T-cell (primary cell): ENCODE measurements at places on chromosomes 1 and 21. TPM values are rescaled to one million over a fixed set of nuclear protein-coding genes. Genes with fewer than 3 reads are reported as not detected.

The LMOD1 gene
- 0.29 TPM for total RNA-seq

The REN gene
- not detected for total RNA-seq

The NOTCH2NLA gene
- 56.6 TPM for total RNA-seq

The NTNG1 gene
- not detected for total RNA-seq

The PTPN22 gene
- 45.9 TPM for total RNA-seq

The MAP10 gene
- total RNA-seq, result 1.5 TPM

The SNRPE gene
- 50.6 TPM for total RNA-seq

The RHD gene
- 0.13 TPM for total RNA-seq

DNA sequence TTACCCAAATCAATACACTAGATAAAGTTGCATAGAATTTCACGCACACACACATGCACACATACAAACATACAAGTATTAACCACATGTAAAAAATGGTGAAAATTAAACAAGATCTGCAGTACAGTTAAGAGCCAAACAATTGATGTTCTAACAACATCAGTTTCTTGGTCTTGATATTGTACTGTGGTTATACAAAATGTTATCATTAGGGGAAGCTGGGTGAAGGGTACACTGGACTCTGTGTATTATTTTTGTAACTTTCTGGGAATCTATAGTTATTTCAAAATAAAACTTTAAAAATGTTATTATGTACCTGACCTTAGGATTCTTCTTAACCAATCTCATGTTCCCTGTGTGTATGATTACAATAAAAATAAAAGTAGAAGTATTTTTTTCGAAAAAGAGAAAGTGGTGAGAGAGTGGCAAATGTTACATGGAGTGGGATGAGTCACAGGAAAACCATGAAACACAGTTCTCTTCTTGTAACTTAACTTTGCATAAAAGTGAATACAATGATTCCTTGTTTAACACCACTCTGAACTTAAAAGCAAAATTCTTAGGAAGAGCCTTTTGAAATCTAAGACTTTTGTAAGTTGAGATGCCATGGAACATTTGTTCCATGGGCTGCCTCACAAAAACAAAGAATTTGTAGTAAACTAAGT lies 101.6 kb upstream of the RUNX1 start:
- no peak for DNase-seq
- H3K4me3 ChIP-seq, result no peak overlapping the region
- no peaks in the 10 kb centered on the region for H3K27me3 ChIP-seq
- H3K27ac ChIP-seq, result no peak overlapping the region

DNA sequence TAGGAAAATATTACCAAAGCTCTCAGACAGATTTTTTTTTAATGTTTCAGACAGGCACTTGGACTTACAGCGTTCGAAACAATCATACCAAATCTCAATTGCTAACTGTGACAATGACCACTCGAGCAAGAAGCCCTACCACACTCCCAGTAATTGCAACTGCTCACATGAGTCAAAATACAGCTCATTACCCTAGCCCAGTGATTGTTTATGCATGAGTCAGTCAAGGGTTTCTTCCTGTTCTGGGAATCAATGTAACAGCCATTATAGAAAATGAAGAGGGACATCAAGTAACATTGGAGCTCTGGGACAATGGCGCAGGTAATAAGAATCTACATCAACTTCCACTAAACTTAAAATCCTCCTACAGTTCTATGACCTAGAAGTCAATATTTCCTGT lies 56.1 kb upstream of the SH3GLB1 start:
- H3K4me3 ChIP-seq, result no peak overlapping the region
- DNase-seq, result no peak
- no peaks in the 10 kb centered on the region for H3K4me1 ChIP-seq
- H3K27me3 ChIP-seq, result peaks cover 3% of the 10 kb centered on the region

DNA sequence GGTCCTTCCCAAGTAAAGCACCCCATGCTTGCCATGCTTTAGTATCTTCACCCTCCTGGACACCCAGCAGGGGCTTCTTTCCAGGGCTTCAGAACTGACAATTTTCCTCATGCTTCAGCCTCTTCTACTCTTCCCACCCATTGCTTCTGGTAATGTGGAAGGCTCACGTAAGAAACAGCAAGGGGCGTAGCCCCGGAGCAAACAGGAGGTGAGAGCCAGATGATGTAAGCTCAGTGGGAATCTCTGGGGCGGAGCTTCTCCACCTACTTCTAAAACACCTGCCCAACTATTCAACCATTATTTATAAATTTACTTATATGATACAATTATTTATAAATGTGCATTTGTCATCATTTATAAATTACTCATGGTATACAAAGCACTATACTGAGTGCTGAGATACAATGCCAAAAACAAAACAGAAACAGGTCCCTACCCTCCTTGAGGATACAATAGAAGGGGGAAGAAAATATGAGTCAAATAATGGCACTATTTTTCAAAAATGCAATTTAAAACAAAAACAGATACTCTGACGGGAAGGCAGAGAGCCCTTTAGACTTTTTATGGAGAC lies 140.1 kb upstream of the CAMK1G start:
- H3K36me3 ChIP-seq, result no peaks in the 10 kb centered on the region
- H3K27me3 ChIP-seq, result no peaks in the 10 kb centered on the region
- H3K4me3 ChIP-seq, result no peak overlapping the region
- DNase-seq, result no peak

DNA sequence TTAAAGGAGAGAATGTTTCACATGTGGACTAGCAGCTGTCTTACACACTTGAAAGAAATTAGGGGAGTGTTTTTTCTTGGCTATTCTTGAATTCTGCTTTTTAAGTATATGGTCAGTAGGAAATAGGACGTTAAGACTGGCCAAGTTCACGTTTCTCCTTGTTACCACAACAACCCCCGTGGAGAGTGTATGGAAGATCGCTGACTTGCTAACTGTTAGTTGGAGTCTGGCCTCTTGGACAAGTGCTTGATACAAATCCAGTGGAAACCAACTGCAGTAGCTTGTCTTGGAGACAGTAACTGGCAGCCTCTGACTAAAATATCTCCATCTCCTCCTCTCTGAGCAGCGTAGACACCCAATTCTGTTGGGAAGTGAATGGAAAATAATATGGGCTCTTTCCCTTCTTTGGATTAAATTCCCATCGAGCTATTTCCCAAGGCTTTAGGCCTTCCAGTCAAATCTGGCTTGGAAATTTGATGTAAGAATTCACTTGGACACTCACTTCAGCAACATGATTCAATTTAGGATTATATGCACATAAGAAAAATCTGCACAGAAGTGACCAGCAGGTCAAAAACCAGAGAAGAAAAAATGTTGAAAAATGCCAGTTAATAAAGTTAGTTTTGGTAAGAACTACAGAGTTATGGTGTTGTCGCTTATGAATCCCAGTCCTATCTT lies 3.6 kb upstream of the NFIA start:
- H3K36me3 ChIP-seq, result no peaks in the 10 kb centered on the region
- peaks cover 33% of the 10 kb centered on the region for H3K4me1 ChIP-seq
- H3K27ac ChIP-seq, result peak overlapping the region; percentile 91
- H3K27me3 ChIP-seq, result peaks cover 7% of the 10 kb centered on the region
- no peak for DNase-seq

GRCh38 chr1:110068646-110069403 lies 1.6 kb downstream of the ALX3 start:
- H3K27me3 ChIP-seq, result peaks cover 74% of the 10 kb centered on the region
- H3K36me3 ChIP-seq, result no peaks in the 10 kb centered on the region
- DNase-seq, result peak; percentile 46
- H3K4me1 ChIP-seq, result peaks cover 30% of the 10 kb centered on the region
- H3K27ac ChIP-seq, result no peak overlapping the region

DNA sequence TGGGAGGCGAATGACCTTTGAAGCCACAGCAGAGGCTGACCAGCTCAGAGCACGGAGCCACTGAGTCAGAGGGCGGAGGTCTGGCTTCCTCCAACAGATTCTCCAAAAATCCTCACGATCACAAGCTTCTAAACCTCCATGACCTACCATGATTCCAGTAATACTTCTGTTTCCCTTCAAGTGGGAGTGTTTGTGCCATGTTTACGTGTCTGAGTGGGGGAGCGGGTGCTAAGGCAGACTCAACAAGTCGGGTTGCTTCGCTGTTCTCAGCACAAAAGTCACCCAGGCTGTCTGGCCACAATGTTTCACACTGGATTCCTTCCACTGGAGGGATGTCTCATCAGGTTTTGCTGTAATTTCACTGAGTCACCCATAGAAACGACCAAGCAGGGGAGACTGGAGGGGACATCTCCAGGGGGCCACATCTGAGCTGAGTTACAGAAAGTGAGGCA lies 86.2 kb downstream of the SLC66A1 start:
- H3K4me3 ChIP-seq, result no peak overlapping the region
- H3K27me3 ChIP-seq, result no peaks in the 10 kb centered on the region
- no peak overlapping the region for H3K27ac ChIP-seq
- no peak for DNase-seq
- H3K4me1 ChIP-seq, result peaks cover 4% of the 10 kb centered on the region

- DNase-seq, result no peak
- no peak overlapping the region for H3K4me3 ChIP-seq
- no peaks in the 10 kb centered on the region for H3K27me3 ChIP-seq
- no peak overlapping the region for H3K27ac ChIP-seq
- no peaks in the 10 kb centered on the region for H3K36me3 ChIP-seq
Measured at GRCh38 chr1:160149716-160150115, 1.7 kb upstream of the ATP1A4 start.

DNA sequence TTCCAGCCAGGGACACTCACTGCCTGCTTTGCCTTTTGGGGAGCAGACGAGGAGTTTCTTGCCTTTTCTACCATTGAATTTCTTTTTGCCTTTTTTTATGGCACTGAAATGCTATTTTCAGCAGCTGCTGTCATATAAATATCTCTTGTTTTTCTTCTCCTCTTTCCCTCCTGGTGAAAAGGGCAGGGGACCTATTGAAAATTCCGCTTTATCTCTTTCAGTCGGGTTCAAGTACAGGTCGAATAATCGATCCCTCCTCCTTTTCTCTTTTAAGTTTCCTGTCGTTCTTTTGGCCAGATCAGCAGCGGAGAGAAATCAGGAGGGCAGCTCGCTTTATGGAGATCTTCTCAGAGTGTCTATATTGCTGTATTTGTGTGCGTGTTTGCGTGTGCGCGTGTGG lies 67.4 kb upstream of the CASZ1 start:
- no peaks in the 10 kb centered on the region for H3K36me3 ChIP-seq
- no peak overlapping the region for H3K4me3 ChIP-seq
- no peaks in the 10 kb centered on the region for H3K4me1 ChIP-seq
- H3K27ac ChIP-seq, result no peak overlapping the region

GRCh38 chr1:73800376-73800775 lies 397.6 kb downstream of the LRRIQ3 start:
- H3K4me3 ChIP-seq, result no peak overlapping the region
- no peaks in the 10 kb centered on the region for H3K36me3 ChIP-seq
- DNase-seq, result no peak
- H3K27ac ChIP-seq, result no peak overlapping the region

- H3K27me3 ChIP-seq, result no peaks in the 10 kb centered on the region
- H3K27ac ChIP-seq, result no peak overlapping the region
- no peak for DNase-seq
- H3K4me3 ChIP-seq, result no peak overlapping the region
Measured at GRCh38 chr1:223742856-223743517, 30.6 kb downstream of the CAPN2 start.

GRCh38 chr1:12407050-12407961 lies 177.5 kb downstream of the VPS13D start:
- no peaks in the 10 kb centered on the region for H3K27me3 ChIP-seq
- H3K27ac ChIP-seq, result no peak overlapping the region
- peaks cover 4% of the 10 kb centered on the region for H3K4me1 ChIP-seq
- H3K36me3 ChIP-seq, result peaks cover 46% of the 10 kb centered on the region
- H3K4me3 ChIP-seq, result no peak overlapping the region
- DNase-seq, result no peak

DNA sequence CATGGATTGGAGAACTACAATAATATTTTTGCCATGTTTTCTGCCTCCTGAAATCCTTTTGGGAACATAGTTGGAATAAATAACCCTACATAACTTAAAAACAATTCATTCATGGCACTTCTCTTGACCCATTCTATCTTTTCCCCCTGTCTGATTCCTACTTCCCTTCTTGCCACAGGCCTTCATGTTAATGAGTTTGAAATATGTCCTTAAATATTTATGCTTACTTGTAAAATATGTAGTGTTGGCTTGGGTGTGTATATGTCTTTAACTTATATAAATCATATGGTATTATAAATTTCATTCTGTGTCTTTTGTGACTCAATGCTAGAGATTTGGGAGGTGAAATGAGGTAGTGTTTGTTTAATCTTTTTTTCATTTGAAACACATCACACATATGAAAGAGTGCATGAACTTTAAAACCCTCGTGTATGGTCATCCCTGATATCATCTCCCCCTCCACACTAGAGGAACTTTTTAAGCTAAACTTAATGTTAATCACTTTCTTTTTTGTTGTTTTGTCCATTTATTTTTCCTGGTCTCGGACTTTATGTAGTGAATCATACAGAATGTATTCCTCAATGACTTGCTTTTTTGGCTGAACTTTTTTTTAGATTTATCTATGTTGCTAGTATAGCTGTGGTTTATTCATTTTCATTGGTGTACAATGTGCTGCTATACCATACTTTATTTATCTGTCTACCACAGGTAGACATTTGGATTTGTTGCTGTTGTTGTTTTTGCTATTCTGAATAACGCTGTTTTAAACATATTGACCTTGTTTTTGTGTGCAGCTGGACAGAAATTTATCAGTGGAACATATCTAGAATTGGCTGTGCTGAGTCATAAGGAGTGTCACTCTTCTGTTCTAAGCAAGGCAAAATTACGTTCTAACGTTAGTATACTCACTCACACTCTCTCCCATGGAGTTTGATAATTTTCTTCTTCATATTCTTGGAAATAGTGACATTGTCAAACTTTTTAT lies 441.6 kb downstream of the PLPP3 start:
- H3K4me3 ChIP-seq, result no peak overlapping the region
- no peaks in the 10 kb centered on the region for H3K36me3 ChIP-seq
- no peaks in the 10 kb centered on the region for H3K27me3 ChIP-seq

DNA sequence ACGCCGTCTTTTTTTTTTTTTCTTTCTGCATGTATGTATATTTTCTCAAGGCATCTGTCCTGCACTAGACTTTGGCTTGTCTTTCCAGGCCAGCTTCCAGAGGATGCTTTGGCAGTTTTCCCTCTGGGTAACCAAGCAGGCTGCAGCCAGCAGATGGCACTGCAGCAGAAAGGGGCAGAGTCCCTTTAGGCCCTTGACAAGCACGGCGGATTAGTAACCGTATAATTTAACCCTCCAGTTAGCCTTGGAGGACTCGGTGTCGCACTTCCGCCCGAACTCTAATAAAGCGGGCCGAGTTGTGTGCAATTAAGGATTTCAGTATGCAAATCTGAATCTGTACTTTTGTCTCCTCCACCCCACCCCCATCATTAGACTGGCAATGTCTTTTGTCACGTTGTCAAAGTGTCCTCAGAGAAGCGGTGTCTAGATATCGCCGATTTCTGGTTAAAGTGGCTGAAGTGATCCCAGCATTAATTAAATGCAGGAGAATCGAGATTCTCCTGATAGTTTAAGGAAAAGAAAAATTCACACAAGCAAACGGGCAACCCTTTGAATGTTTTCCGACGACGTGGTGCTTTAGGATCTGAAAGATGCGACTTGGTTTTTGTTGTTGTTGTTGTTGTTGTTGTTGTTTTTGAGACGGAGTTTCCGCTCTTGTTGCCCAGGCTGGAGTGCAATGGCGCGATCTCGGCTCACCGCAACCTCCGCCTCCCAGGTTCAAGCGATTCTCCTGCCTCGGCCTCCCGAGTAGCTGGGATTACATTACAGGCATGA lies 1.1 kb upstream of the TMEM167B start:
- H3K36me3 ChIP-seq, result peaks cover 16% of the 10 kb centered on the region
- H3K4me1 ChIP-seq, result peaks cover 18% of the 10 kb centered on the region
- DNase-seq, result peak; percentile 32
- peak overlapping the region; percentile 76 for H3K4me3 ChIP-seq
- no peaks in the 10 kb centered on the region for H3K27me3 ChIP-seq
